ENCODE measurements at places on chromosomes 3 and 15. TPM values are rescaled to one million over a fixed set of nuclear protein-coding genes. Genes with fewer than 3 reads are reported as not detected.

- DNase-seq: no peak
These were observed 393 bp downstream of the ERICH6 start for GRCh38 chr3:150703299-150703755.

GRCh38 chr3:172580680-172581401 lies 57.6 kb upstream of the TNFSF10 start:
- DNase-seq: no peak

DNA sequence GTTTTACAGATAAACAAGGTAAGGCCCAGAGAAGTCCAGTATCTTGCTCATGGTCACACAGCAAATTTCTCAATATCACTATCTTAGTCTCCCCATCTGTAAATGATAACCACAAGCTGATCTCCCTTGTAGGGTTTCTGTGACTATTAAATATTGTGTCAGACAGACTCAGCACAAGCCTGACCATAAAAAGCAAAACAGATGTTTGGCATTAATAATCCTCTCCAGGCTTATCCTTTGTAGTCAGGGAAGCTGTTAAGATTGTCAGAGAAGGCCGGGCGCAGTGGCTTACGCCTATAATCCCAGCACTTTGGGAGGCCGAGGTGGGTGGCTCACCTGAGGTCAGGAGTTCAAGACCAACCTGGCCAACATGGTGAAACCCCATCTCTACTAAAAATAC lies 173.2 kb upstream of the PRICKLE2 start:
- DNase-seq: no peak

DNA sequence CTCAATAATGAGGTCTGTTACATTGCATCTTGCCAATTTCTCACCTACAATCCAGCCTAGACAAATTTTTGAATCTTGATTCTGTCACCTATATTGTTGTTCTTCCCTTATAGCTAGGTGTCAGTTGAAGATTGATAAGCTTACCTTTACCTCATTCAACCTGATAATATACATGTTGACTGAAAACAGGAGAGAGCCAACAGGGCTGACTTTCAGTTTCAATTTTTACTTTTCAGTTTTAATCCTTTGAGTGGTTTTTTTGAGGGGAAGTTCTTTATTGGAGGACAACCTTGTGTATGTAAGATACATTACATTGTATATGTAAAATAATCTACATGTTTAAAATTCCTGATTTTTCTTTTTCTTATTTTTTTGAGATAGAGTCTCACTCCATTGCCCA lies 5.8 kb downstream of the ATP13A5 start:
- no peak for DNase-seq

DNA sequence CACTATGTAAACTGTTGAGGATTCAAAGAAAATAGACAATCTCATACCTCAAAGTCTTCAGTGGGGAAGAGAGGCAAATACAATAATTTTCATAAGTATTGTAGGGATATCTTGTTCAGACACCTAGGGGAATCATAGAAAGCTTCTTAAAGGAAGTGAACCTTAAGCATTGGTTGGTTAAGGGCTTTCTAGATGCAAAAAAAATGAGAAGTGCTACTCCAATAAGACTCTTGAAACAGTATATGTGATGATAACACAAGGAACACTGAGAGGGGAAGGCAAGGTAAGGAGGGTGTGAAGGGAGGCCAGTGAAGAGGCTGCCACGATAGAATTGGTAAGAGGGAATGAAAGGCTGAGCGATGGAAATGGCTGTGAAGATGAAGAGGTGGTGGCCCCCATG lies 104.1 kb downstream of the TPRG1 start:
- DNase-seq: no peak

- no peak for DNase-seq
These were observed 491 bp upstream of the SENP7 start for GRCh38 chr3:101513419-101513986.

GRCh38 chr3:38186781-38187180 lies 21.4 kb downstream of the OXSR1 start:
- no peak for DNase-seq

Gene TTLL13
- not detected for total RNA-seq

Gene TMC3
- total RNA-seq: not detected

Gene SCAANT1
- total RNA-seq: not detected

Gene TRIM42
- total RNA-seq: not detected

Gene CPNE9
- total RNA-seq: 3.8 TPM

Gene GABRA5
- 4.9 TPM for total RNA-seq

Measured in H9 (cell line).